ENCODE measurements at places on chromosomes 6 and 20.

- DNase-seq = no peak
Measured at GRCh38 chr6:139603581-139603980, 229.1 kb upstream of the CITED2 start.

DNA sequence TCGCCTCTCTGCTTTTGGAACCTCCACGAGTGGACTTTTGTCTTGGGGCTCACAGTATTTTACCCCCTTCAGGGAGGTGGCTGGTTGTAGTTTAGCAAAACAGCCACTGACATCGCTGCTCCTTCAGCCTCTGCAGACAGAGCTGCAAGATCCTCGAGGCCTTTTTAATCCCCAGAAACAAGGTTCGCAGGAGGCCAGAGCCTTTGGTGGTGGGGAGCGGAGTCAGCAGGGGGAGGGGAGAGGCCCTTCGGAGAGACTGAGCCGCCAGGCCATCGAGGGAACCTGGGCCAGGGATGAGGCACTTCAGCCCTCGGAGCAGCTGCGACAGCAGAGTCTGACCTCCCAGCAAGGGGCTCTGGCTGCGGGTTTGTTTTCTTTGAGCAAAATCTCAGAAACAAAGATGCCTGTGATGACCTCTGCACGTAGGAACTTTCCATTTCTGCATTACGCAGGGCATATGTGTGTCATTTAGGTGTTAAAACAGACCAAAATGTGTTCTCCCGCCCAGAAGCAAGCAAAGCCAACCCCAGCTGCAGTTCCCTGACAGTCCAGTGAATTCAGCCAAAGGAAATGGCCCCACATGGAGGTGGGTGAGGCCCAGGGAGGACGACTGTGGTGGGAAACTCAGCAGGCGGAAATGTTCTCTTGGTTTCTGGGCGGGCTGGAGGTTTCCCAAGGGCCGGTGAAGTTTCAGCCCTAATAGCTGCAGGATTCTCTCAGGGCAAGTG, 171.2 kb upstream of the SULF2 start:
- DNase-seq = no peak

DNA sequence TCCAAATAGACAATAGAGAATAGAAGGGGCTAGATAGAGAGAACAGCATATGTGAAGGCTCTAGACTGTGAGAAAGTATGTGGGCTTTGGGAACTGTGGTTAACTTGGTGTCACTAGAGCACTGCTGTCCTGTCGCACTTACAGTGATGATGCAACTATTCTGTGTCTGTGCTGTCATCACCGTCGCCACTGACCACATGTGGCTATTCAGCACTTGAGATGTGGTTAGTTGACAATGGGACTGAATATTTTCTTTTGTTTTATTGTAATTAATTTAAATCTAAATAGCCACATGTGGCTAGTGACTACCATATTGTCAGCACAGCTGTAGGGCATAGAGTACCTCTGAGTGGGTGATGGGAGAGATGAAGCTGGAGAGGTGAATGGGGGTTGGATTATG, 39.0 kb upstream of the IFNGR1 start:
- no peak for DNase-seq

GRCh38 chr6:33323623-33323948, 6.0 kb upstream of the ZBTB22 start:
- no peak for DNase-seq

- DNase-seq = no peak
Measured at GRCh38 chr6:169366258-169366901, 112.7 kb upstream of the THBS2 start.

DNA sequence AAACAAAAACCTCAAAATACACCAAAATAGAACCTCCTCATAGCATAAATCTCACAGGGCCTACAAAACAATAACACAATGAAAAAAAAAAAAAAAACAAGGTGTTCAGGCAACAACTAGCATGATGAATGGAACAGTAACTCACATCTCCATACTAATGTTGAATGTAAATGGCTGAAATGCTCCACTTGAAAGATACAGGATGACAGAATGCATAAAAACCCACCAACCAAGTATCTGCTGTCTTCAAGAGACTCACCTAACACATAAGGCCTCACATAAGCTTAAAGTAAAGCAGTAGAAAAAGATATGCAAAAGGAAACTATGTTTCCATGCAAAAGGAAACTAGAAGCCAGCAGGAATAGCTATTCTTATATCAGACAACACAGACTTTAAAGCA, 121.3 kb downstream of the CDK19 start:
- DNase-seq = no peak

DNA sequence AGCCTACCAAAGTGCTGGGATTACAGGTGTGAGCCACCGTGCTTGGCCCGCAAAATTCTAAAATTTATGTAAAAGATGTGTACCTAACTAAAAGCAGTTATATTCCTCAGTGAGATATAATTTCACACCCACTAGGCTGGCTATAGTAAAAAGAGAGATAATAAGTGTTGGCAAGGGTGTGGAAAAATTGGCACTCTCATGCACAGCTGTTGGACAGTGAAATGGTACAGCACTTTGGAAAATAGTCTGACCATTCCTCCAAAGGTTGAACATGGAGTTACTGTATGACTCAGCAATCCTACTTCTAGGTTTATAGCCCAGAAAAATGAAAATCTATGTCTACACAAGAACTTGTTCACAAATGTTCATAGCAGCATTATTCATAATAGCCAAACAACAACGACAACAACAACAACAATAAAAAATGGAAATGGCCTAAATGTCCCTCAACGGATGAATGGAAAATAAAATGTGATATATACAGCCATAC, 13.9 kb downstream of the C6orf15 start:
- DNase-seq = no peak

DNA sequence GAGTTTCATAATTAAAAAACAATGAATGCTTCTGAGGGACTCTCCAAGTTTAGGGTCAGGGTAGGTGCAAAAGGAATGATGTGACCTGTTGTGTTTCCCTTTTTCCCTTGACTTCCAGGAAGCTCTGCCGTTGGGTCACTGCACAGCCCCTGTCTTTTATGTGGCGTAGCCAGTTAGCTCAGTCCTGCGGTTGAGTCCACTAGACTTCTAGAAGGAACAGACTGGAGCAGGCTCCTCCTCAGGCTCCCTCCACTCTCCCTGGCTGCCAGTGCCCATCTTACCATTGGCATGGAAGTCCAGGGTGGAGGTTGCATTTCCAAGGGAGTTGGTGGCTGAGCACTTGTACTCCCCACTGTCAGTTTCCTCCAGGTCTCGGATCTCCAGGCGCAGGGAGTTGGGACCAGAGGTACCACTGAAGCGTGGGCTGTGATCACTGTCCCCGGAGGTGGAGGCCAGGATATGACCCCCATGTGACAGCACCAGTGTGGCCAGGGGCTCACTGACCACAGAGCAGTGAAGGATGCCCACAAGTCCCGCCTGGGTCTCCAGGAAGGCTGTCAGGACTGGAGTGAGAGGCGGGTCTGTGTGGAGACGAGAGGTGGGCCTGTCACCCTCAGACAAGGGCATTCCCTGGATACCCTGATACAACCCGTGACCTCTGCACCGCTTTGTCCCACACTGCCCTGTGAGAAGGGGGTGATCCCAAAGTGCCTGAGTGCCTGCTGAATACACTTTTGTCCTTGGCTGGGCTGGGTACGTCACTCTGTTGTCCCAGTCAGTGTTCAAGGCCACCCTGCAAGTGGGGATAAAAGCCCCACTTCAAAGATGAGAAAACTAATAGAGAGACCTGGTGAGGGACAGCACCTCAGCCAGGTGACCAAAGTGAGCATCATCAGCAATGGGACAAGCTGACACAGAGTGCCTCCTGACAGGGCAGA, 11.1 kb downstream of the SIGLEC1 start:
- no peak for DNase-seq

- no peak for DNase-seq
Measured at GRCh38 chr6:136608991-136609390, 58.8 kb upstream of the MAP7 start.

DNA sequence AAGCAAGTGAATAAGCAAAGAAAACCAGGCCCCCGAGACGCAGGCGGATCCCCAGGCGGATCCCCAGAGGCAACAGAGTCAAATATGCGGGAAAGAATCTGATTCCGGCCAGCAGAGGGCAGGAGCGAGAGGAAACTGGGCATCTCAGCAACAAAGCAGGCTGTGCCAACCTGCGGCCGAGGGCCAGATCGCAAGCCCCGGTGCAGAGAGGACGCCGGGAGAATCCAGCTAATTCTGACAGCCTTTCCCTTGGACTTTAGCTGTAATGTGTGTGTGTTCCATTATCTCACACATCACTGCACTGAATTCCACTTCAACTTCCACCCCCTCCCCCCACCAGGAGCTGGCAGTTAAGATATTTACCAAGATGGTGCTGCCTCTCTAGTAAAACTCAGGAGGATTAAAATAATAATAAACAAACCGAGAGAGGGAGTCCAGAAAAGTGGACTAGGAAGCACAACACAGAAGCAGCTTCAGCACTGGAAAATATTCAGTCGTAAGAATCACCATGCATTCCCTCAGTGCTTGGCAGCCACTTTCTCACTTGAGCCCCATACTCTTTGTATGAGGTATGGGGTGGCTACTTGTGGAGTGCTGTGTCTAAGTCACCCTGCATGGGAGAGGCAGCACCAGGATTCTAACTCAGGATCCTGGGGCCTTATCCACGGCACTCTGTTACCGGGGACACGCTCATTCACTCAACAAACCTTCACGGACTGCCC, 66.2 kb upstream of the SNX9 start:
- DNase-seq = no peak

GRCh38 chr6:72683797-72684196, 61.9 kb downstream of the KCNQ5 start:
- no peak for DNase-seq

- DNase-seq = no peak
Measured at GRCh38 chr6:69774740-69775584, 21.8 kb downstream of the LMBRD1 start.

DNA sequence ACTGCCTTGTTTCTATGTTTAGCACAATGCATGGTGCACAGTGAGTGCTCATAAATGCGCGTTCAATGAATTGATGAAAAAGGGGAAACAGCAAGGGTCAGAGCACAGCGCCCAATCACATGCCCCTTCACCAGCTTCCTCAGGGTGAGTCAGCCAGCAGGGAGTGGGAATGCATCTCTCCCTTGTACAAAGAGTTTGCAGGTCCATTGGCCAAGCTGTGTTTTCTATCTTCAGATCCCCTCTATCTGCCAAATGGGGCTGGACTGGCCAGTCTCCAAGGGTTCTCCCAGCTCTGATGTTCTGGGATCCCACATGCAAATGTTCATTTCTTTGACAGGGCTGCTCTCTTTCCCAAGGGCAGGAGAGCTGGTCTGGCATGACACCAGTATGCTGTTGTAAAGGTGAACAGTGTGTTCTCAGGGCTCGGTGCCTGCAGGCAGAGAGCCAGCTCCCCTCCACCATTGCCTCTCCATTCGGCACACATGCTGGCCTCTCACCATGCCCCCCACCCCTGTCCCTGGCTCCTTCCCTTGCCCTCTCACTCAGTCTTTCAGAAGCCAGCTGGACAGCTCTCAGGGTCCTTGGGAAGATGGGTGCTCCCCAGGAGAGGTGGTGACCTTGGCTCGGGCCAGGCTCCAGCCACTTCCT, 25.0 kb downstream of the ANGPT4 start:
- no peak for DNase-seq

DNA sequence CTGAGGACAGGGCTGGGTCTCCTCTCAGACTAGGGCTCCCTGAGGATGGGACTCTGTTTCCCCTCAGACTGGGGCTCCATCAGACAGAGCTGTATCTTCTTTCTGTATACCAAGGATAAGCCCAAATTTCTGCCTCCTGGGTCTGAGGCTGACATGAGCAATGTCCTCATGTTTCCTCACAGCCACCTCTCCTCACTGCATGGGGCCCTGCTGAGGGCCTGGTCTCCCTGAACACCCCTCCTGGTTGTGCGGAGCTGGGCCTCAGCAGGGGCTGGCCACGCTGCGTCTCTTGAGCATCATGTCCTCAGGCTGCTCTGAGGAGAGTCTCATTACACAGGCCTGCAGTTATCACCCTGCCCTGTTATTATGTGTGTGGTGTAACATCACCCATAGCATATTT, 144.6 kb downstream of the LRFN2 start:
- DNase-seq = no peak

DNA sequence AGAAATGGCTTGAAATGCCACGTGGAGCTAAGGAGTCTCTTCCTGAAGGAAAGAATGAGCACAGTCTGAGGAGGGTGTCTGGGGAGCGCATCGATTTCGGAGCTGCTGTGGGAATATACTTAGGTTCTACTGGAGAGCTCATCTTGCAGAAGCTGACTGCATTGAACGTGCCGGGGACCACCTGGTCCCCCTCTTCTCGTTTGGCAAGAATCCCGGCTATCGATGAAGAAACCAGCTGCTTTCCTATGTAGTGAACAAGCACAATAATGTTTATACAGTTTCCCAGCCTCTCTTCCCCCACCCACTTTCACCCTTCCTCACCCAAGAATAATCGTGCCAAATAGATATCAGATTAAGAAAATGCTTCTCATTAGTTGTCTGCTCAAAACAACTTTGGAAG, 242.5 kb downstream of the PACRG start:
- no peak for DNase-seq

Measured in HS-5 (cell line).